ENCODE measurements at places on chromosomes 5 and 9. TPM values are rescaled to one million over a fixed set of nuclear protein-coding genes. Genes with fewer than 3 reads are reported as not detected.

- no peak for DNase-seq
Measured at GRCh38 chr5:178453224-178453623, 137.0 kb downstream of the COL23A1 start.

Gene F2RL2
- polyA plus RNA-seq = 0.63 TPM

Gene PPP3R2
- polyA plus RNA-seq = not detected

- DNase-seq = no peak
Measured at GRCh38 chr9:18360005-18360404, 113.9 kb upstream of the ADAMTSL1 start.

Gene SPATA31A3
- polyA plus RNA-seq = not detected

DNA sequence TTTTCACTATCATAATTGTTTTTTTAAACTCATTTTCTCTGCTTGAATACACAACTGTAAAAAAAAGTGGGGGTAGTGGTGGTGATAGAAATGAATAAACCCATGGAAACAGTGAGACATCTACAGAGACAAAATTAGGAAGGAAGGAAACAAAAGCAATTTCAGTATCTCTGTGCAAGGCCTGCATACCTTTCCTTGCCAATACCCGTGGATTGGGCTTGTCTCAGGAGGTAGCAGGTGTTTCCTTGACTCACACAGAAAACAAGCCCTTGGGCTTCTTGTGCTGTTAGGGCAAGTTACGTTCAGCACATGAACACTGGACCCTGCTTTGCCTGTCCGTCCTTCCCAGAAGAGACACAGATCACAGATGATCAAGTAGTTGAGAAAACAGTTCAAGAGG, 372.2 kb downstream of the ZSWIM6 start:
- DNase-seq = no peak

DNA sequence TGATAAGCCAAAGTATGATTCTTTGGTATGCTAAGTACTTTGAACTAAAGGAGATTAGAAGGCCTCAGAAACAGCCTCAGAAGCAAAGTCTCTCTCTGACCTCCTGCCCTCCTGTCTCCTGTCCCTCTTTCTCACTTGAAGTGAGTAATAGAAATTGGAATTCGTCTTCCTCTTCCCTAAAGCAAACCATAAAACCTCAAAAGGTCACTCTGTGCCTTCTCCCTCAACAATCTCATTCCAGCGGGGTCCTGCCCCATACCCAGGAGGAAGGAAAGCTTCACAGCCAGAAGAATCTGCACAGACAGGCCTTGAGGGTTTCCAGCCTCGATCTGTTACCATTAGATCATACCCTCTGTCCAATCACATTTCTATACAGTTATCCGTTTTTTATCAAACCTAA, 87.8 kb downstream of the HAPLN1 start:
- DNase-seq = no peak

DNA sequence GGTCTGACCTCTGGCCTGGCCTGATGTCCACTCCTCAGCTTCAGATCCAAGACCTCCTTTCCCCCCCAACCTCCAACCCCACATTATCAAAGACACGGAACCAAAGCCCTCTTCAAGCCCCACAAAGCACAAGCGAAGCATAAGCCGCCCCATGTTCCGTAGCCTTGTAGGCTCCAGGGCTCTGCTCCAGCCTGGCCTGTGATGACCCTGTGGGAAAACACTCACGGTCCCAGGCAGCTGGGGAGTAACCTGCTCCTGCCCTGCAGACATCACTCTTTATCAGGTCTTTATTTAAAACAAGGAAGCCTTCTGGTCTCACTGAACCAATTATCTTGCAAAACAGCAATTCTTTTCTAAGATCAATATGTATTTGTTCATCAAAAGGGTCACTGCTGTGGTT, 15.4 kb upstream of the WNK2 start:
- no peak for DNase-seq
